ENCODE measurements at places on chromosomes 7 and 10.
A peak's percentile ranks its signal among the peaks of the same experiment; 100 is the strongest.

- no peak for DNase-seq
These were observed 103.4 kb downstream of the SDK1 start for GRCh38 chr7:3404501-3404900.

DNA sequence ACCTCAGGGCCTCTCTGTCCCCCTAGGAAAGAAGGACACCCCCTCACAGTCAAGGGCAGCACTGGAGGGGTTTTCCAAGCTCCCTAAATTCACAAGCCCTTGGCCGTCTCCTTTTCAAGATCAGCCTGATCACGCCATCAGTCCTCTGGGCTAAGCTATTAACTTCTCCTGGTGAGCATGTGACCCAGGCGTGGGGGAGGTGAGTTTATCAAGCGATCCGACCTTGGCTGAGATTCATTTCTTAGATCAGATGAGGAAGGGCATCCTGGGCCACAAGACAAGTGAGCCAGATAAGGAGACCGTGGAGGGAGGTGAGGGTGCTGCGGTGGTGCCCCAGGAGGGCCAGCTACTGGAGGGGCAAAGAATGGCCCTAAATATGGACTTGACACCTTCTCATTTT is 19.2 kb upstream of the EN2 start:
- no peak for DNase-seq

DNA sequence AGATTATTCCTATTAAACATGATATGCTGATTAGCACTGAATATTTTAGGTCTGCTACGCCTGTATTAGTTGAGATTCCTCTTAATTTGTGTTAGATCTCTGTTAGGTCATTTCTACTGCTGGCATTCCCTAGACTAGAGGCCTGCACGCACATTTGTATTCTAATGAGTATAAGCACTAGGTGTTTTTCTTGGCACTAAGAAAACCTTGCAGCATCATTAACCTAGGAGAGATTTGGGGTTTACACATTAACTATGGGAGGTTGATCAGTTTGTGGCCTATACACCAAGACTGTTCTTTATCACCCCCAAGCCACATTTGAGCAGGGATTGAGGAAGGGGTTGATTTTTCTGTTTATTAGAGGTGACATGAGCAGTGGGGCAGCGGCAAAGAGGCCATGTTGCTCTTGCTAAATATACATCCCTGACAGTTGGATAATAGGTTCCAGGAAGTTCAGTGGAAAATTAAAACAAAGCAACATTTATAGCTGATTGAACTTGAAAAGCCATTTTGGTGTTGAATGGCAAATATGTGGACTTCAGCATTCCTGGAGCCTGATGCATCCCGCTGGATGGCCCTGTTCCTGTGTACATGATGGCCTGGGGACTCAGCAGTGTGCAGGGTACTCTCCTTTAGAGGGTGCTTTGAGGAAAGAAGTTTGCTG is 65.2 kb downstream of the GBF1 start:
- peak; percentile 14 for DNase-seq

GRCh38 chr7:27186668-27187474 is 1.8 kb upstream of the HOXA11 start:
- DNase-seq, result no peak
